ENCODE measurements at places on chromosomes 12 and 14.

GRCh38 chr12:117380083-117380482, 18.7 kb upstream of the NOS1 start:
- DNase-seq = no peak

GRCh38 chr14:33342299-33342974, 403.8 kb downstream of the NPAS3 start:
- DNase-seq = no peak

DNA sequence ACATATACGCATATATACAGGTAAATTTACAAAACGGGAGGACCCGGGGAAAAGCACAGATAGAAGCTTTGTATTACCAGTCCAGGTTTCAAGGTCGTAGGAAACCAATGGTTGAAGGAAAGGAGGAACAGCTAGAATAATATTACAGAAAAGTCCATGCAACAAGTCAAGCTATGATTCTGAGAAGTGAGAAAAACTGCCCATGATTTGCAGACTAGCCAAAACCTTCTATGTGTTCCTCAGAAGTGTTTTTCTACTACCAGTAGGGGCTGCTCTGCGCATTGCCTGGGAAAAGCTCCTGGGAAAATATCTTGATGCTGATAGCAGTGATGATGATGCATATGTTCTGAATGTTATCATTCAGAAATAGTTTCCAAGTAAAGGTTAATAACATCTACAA, 2.2 kb downstream of the PDZRN4 start:
- no peak for DNase-seq

- no peak for DNase-seq
These were observed 122.8 kb downstream of the CRACR2A start for GRCh38 chr12:3630111-3630510.

GRCh38 chr12:117564881-117565280, 203.5 kb upstream of the NOS1 start:
- no peak for DNase-seq

GRCh38 chr12:124914392-124915238, at the start of gene UBC:
TSS of gene UBC (minus strand) at chr12:124914650. CDS start at chr12:124913771, 879 bp downstream.
- DNase-seq = peak; percentile 83
